HFF-Myc (cell line): ENCODE measurements at places on chromosomes 13 and 19.
A peak's percentile ranks its signal among the peaks of the same experiment; 100 is the strongest.

DNA sequence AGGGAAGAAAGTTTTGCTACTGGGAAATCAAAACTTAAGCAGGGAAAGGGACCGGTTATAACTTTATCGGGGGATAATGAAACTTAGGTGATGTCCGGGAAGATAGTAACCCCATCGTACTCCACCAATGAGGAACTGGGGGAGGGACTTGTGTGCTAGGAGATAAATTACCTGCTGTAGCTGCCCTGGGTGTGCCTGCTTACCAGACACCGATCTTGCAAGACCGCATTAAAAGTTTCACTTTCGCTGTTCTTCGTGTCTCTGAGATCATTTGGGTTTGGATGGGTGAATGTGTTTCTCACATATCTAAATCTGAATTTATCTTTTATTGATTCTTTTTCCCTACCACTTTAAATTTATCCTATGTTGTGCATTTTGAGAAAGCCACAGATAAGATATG, 381.4 kb downstream of the SLITRK6 start:
- DNase-seq, result no peak

DNA sequence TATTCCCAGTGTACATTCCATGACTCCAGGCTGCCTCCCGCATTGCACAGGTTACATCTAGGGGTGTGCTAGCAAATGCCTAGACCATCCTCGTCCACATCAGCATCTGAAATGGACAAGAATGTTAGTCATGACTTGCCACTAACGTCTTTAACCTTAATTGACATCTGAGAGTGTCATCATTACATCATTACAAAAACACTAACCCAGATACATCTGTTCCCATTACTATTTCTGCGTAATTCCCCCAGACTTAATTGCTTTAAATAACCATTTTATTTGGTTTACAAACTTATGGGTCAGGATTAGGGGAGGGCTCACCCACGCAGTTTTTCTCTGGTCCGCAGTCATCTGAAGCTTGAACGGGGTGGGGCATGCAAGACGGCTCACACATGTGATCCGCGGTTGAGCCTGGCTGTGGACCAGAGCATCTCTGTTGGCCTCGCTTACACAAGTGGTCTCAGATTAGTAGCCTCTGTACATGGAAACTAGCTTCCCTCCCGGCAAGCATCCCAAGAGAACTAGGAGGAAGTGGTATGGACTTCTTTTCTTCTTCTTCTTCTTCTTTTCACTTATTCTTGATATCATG, 15.9 kb downstream of the KL start:
- peak; percentile 25 for DNase-seq

DNA sequence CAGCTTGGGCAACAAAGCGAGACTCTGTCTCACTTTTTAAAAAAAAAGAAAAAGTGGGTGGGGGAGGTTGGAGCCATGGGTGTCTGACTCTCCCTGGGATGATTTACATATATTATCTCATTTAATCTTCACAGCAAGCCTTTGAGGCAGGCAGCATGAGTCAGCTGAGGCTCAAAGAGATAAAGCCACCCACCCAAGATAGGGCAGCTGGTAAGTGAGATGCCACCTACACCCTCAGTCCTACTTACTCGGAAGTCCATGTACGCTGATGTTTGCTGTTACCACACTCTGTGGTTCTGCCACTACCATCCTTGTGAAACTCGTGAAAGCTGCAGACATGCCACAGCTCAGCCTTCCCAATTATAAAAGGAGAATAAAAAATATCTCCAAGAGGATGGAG, 142.0 kb upstream of the TSHZ3 start:
- DNase-seq, result no peak

GRCh38 chr13:59230484-59231264, 933.1 kb downstream of the DIAPH3 start:
- DNase-seq, result no peak

DNA sequence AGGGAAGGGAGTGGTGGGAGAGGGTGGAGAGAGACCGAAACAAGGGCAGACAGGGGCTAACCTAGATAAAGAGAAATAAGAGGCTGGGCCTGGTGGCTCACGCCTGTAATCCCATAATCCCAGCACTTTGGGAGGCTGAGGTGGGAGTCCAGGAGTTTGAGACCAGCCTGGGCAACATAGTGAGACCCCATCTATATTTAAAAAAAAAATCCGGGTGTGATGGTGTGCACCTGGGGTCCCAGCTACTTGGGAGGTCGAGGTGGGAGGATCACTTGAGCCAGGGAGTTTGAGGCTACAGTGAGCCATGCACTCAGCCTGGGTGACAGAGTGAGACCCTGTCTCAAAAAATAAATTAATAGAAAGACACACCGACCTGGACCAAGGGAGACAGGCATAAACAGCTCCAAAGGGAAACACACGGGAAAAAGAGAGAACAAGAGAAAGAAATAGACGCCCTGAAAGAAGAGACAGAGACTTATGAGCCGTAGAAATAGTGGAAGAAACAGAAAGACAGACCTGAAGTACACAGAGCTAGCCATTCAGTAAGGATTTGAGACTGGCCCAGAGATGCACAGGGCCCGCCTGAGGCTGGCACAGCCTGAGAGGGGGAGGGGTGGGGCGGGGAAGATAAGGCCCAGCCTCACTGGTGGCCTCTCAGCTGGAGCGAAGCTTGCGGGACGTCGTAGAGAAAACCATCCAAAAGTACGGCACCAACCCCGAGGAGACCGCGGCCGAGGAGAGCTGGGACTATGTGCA, 2.2 kb downstream of the CD37 start:
- DNase-seq, result no peak

DNA sequence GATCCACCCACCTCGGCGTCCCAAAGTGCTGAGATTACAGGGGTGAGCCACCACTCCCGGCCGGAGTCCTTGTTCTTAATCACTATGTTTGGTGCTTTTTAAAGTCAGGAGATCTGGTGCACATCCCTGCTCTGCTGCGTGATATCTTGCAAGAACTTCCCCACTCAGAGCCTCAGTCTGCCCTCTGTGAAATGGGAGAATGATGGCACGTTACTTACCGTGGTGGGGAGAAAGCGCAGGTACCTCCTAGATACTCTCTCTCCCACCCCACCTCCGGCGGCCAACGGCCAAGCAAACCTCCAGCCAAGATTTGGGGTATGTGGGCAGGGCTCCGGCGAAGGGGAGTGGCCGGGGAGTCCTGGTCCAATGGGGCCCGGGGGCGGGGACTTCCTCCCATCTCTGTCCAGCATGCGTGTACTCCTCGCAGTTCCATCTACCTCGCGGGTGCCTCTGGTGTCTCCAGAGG, at the start of gene RYR1:
RYR1 (plus strand) TSS at position 424 of the 466 bp plus-strand sequence. CDS start 139 bp downstream, outside the sequence.
- no peak for DNase-seq

DNA sequence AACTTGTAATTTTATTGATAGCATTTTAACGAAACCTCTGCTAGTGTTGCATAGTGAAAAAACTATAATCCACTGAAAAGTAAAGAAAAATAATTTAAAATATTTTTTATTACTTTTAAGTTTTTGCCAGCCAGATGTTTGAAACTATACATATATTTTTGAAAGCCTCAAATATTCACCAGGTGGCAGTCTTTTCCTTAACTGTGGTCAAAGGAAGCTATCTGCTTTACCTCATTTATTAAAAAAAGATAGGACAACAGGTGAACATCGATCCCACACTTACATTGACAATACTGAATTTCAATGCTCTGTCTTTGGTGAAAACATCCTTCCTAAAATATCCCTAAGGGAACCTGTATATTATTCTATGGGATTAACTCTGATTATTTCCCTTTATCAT, 100.5 kb downstream of the TRPC4 start:
- no peak for DNase-seq

GRCh38 chr13:111506125-111506524, 185.7 kb downstream of the TEX29 start:
- no peak for DNase-seq

DNA sequence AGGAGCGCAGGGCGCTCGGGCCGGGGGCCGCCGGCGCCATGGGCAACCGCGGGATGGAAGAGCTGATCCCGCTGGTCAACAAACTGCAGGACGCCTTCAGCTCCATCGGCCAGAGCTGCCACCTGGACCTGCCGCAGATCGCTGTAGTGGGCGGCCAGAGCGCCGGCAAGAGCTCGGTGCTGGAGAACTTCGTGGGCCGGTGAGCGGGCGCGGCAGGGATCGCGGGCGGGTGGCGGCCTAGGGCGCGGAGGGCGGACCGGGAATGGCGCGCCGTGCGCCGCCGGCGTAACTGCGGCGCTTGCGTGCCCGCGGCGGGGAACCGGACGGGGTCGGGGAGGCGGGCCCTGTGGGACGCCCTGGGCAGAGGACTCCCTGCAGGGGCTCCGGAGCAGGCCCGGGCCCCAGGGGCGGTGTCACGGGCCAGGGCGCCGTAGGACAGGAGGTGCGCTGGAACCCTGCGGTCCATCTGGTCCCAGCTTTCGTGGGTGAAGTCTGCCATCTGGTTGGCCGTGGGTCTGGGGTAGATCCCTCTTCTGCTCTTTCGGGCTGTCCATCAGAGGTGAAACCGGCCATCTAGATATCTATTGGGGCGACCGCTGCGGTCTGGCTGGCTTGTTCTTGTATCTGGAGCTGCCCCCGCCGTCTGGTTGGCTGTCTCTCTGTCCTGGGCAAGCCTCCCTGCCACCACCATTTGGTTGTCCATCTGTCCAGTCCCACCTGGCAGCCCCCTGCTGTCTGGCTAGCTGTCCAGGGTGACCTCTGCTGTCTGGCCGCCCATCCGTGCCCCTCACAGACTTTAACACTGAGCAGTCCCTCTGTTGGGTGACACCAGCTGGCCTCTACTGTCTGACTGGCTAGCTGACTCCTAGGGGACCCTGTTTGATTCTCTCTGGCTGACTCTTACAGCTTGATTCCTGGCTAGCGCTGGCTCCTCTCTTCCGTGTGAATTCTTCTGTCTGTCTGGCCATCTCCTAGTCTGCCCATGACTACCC, 622 bp downstream of the DNM2 start:
- no peak for DNase-seq

DNA sequence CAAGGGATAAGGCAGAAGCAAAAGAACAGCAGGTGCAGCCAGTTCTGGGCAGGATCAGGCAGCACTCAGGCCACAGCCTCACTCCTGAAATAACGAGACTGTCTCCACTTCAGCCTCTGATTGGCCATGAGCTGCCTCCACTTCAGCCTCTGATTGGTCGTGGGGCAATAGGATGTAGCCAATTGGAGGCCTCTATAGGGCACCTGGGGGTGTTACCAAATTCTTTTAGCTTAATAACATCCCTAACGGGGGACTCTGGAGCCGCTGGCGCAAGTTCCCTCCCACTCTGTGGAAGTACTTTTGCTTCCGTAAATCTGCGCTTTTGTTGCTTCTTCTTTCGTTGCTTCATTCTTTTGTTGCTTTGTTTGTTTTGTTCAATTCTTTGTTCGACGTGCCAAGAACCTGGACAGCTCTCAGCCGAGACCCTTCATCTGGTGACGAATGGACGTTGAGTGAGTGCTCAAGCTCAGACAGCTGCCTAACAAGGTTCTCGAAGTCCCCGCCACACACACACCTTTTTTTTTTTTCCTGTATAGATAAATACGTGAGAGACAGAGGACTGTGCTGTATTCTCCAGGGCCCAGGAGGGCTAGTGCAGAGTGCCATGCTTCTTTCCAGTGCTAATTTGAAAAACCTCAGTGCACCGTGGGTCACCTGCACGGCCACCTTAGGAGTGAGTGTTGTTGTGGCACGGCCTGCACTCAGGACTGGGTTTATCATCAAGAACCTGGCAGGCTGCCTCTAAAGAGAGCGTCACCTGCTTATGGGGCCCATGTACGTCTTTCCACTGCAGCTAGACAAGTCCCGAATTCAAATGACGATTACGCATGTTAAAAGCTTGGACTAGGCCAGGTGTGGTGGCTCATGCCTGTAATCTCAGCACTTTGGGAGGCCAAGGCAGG, 32.0 kb upstream of the TUBGCP3 start:
- no peak for DNase-seq

GRCh38 chr13:107365466-107366215, 797.7 kb upstream of the ARGLU1 start:
- DNase-seq, result no peak

GRCh38 chr13:46168341-46168740, 13.6 kb downstream of the LCP1 start:
- DNase-seq, result no peak

DNA sequence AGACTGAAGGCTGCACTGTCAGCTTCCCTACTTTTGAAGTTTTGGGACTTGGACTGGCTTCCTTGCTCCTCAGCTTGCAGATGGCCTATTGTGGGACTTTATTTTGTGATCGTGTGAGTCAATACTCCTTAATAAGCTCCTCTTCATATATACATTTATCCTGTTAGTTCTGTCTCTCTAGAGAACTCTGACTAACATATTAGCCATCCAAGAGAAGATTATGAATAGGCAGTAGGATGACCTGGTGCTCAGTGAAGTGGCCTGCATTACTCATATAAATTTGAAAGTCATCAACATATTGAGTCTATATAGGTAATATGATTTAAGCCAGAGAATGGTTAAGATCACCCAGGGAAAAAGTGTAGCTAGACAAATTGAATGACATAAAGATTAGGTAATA, 136.3 kb upstream of the UFM1 start:
- DNase-seq, result no peak

DNA sequence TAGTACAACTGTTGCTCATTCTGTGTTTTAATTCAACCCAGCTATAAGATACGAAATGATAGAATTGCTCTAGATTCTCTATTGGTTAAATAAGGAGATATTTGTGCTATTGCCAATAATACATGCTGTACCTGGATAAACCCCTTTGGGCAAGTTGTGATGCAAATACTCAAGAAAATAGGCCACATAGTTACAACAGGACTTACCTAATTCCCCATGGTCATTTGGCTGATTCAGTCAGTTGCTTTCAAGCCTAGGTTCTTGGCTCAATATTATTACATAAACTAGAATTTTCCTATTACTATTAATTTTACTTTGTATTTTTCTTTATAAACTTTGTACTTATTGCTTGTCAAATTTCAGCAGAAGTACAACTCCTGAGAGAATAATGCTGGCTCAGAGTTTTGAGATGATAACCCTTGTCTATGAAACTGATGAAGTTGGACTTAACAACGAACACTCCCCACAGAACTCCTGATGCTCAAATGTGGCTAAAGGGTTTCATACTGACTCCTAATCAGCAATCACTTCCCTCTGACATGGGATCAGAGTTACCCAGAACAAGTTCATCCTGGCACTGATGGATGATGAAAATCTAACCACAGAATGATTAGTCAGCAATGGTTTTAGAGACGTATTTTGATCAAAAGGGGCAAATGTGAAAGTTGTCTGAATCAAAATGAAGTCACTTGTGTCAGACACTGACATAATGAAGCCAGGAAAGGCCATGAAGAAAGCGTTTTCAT, 221.1 kb downstream of the ITGBL1 start:
- no peak for DNase-seq
